CD4-positive, CD25-positive, alpha-beta regulatory T cell (primary cell): ENCODE measurements at places on chromosomes 11 and 22.
A peak's percentile ranks its signal among the peaks of the same experiment; 100 is the strongest.

- no peak for DNase-seq
These were observed 5.3 kb downstream of the GRAP2 start for GRCh38 chr22:39906207-39906606.

- DNase-seq = no peak
These were observed 56.5 kb upstream of the CABP7 start for GRCh38 chr22:29663180-29663821.

DNA sequence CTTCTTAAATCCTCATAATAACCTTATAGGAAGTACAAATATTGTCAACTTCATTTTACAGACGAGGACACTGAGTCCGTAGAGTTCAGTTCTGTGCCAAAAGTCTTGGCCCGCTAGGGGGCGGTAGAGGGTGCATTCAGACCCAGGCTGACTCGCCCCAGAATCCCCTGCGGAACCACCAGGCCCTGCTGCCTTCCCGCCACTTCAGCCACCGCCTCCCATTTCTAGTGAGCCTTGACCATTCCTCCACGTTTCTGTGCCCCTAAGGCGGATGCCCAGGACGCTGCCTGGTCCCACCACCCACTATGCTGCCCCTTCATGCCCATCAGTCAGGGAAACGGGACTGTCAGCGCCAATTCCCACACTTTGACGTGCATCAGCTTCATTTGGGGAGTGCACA lies 19.1 kb downstream of the SYT13 start:
- no peak for DNase-seq

- no peak for DNase-seq
These were observed 8.6 kb downstream of the SNAP29 start for GRCh38 chr22:20867179-20868024.

- DNase-seq = no peak
These were observed 27.9 kb downstream of the PHF21B start for GRCh38 chr22:44981857-44982256.

- DNase-seq = no peak
These were observed 429.9 kb downstream of the DYNC2H1 start for GRCh38 chr11:103539166-103539565.

DNA sequence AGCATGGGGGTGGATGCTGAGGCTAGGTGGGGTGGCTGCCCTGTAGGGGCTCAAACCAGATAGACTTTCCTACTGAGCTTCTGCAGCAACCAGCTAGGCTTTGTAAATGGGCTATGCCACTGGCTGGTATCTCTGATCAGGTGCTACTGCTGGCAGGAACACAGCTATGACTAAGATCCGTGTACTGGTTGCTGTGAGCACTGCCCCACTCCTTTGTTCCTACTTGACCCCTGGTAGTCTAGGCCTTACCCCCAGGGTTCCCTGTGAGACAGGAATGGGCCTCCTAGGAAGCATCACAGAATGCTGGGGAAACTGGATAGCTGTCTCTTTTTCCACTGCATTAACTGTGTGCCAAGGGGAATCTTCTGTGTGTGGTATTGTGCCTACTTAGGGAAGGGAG lies 58.4 kb upstream of the GAB2 start:
- DNase-seq = no peak

- DNase-seq = no peak
These were observed 698.5 kb downstream of the KCNA4 start for GRCh38 chr11:29318134-29318845.

GRCh38 chr22:42317691-42318547 lies 47.5 kb upstream of the TCF20 start:
- DNase-seq = no peak

- no peak for DNase-seq
These were observed 1.3 kb downstream of the STARD10 start for GRCh38 chr11:72792437-72793021.

- DNase-seq = no peak
These were observed 36.3 kb downstream of the CD82 start for GRCh38 chr11:44601471-44602370.

DNA sequence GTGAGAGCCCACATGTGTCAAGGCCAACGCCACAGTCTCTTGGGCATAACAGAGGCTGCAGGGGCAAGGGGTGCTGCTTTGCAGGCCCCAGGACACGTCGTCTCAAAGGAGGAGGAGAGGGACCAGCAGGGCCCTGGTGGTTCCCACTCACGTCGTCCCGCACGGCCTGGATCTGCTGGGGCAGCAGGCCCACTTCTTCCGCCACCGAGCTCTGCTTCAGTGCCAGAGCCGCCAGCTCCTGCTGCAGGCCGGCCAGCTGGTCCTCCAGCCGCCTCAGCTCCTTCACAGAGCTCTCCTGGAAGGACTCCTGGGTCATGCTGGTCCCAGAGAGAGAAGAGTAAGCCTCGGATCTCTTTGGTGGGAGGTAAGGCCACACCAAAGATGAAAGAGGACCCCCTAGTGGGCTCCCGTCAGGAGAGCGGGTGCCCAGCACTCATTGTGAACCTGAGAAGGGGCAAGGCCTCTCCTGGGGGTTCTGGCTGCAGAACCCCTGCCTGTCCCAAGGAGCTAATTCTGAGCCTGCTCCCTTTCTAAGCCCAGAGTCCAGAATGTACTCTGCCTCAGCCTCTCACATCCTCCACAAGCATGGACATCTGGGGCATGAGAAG lies 15.6 kb downstream of the SUN2 start:
- no peak for DNase-seq

- no peak for DNase-seq
These were observed 644.1 kb downstream of the OPCML start for GRCh38 chr11:132888226-132888625.

GRCh38 chr22:19962909-19963806 lies 21.5 kb upstream of the TXNRD2 start:
- peak; percentile 14 for DNase-seq

DNA sequence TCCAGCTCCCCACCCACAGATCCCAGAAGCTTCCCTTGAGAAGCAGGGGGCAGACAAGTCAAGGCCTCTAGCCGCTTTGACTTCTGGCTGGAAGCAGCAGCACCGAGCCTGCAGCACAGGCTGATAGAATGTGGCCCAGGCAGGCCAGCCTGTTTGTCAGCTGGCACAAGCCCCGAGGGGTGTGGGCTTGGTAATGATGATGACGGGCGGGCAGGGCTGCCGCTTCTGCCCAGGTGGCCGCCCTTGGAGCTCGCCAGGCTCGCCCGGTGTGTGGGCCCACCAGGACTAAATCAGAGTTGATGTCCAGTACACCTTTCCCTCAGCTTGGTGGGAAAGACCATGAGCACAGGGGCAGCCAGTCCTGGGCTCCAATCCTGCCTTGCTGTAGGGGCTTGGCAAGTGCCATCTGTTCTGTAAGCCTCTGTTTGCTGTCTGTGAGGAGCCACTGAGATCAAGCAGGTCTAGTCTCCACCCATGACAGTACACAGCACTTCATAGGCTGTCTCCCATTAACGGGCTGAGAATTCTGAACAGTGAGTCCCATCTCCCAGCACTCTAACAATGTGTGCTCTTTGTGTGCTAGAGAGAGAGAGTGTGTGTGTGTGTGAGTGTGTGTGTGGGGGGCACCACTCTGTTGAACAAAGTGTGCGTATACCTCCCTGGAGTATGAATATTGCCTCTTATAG lies 26.8 kb downstream of the MICAL2 start:
- DNase-seq = no peak

DNA sequence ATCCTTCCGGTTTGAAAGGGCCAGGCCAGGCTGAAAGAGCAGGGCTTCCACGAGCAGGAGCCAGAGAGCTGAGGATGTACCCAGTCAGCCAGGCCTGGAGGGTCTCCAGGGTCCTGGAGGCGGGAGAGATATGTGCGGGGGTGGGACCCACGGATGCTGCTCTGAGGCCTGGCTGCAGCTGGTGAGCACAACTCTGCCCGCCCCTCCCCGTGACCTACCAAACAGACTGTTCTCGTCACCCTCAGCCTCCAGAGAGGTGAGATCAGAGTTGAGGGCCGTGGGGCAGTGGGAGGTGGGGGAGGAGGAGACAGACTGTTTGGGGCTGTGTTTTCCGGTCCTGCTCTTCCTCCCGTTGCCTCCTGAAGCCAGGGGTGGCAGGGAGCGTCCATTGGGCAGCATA lies 42.2 kb downstream of the TRIOBP start:
- no peak for DNase-seq

- DNase-seq = no peak
These were observed 22.3 kb downstream of the CBX7 start for GRCh38 chr22:39130152-39130704.

DNA sequence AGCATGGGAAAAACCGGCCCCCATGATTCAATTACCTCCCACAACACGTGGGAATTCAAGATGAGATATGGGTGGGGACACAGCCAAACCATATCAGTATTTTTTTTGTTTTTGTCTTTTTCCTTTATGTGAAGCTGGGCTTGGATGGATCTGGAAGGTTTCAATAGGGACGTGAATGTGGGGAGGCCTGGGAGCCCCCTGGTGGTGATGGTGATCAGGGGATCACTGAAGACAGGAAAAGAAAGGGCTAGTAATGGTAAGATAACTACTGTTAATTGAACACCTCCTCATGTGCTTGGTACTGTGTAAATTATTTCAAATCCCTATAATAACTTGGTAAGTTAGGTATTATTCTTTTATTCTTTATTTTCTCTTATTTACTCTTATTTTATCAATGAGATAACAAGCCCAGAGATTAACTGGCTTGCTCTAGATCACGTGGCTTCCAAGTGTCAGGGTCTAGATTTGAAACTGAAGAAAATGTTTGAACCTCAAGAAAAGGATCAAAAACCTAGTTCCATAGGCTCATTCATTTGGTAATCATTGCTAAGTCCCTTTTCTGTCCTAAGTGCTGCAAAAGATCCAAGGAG lies 364.2 kb downstream of the TENM4 start:
- DNase-seq = peak; percentile 5

DNA sequence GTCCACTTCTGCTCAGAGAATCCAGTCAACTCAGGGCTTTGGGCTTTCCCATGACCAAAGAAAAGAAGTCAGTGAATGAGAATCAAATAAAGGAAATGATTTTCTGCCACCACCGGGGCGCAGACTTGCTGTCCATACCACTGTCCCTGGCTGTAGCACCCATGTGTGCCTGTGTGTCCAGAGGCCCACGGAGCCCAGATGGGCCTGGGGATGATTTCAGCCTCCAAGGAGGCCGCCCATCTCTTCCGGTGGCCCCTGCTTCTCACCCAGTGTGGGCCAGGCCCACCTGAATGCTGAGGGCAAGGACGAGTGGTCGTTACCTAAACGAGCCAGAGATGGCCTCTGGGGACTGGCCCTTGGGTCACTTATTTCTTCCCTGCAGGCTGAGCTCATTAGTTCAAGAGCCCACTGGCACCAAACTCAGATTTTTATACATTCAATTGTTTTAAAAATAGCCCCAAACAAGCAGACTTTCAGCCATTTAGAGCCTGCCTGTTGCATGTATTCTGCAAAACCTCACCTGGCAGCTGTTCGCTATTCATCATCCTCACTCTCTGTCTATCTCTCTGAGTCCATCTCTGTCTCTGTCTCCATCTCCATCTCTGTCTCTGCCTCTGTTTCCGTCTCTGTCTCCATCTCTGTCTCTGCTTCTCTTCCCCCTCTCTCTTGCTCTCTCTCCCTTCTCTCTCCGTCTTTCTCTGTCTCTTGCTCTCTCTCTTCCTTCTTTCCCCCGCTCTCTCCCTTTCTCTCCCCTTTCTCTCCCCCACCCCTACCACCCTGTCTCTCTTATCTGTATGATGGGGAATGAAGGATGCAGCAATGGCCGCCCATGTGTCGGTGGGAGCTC lies 24.2 kb downstream of the KRTAP5-5 start:
- no peak for DNase-seq

- DNase-seq = no peak
These were observed 38.8 kb upstream of the UBASH3B start for GRCh38 chr11:122616718-122617117.

- no peak for DNase-seq
These were observed 642.2 kb downstream of the BRD1 start for GRCh38 chr22:49185312-49185969.

GRCh38 chr11:29490938-29491337 lies 525.9 kb downstream of the KCNA4 start:
- DNase-seq = no peak

DNA sequence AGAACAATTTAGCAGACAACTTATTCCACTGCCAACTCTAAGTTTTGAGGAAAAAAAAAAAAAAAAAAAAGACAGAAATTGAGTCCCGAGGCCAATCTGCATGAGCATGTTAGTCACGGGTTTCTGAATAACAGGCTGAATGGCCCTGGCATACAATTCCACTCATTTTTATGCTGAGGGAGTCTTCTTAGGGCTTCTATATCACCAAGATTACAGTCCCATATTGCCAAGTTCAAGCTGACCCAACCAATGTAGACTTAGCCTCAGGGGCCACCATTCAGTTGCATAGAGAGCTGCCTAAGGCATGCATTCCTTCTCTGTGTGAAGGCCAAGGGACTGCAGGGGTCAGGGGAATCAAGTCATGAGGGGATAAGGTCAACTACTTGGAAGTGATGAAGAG lies 27.5 kb downstream of the KIRREL3 start:
- DNase-seq = no peak

GRCh38 chr11:104146421-104146820 lies 17.5 kb downstream of the PDGFD start:
- DNase-seq = no peak

- DNase-seq = no peak
These were observed 416.6 kb upstream of the CCDC90B start for GRCh38 chr11:83702796-83703195.

DNA sequence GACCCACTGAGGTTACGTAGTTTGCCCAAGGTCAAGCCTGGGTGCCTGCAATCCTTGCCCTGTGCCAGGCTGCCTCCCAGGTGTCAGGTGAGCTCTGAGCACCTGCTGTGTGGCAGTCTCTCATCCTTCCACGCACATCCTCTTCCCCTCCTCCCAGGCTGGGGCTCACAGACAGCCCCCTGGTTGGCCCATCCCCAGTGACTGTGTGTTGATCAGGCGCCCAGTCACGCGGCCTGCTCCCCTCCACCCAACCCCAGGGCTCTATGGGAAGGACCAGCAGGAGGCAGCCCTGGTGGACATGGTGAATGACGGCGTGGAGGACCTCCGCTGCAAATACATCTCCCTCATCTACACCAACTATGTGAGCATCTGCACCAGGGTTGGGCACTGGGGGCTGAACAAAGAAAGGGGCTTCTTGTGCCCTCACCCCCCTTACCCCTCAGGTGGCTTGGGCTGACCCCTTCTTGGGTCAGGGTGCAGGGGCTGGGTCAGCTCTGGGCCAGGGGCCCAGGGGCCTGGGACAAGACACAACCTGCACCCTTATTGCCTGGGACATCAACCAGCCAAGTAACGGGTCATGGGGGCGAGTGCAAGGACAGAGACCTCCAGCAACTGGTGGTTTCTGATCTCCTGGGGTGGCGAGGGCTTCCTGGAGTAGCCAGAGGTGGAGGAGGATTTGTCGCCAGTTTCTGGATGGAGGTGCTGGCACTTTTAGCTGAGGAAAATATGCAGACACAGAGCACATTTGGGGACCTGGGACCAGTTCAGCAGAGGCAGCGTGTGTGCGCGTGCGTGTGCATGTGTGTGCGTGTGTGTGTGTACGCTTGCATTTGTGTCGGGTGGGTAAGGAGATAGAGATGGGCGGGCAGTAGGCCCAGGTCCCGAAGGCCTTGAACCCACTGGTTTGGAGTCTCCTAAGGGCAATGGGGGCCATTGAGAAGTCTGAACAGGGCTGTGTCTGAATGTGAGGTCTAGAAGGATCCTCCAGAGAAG lies 1.6 kb downstream of the GSTP1 start:
- DNase-seq = no peak
